Epithelial cell of prostate (primary cell): ENCODE measurements at places on chromosomes 4 and X.

DNA sequence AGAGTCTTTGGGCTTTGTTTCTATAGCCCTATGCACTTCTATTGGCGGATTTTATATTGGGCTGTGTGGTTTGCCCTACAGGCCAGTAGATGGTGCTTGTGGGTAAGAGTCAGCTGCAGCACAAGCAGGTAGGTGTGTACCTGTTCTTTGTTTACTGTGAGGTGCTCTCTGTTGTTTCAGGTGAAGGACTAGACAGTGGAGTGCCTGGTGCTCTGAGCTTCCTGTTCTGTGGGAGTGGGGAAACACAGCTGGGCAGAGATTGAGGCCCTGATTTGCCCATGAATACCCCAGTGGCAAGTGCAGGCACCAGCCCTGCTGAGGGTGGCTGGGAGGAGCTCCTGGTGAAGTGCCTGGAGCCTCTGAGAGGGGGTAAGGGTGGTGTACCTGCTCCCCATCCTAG lies 26.3 kb upstream of the UCP1 start:
- DNase-seq = peak; percentile 22

GRCh38 chr4:74133786-74134499 lies 24.0 kb upstream of the MTHFD2L start:
- no peak for DNase-seq

- no peak for DNase-seq
These were observed 213.4 kb upstream of the LNX1 start for GRCh38 chr4:53804719-53805118.

DNA sequence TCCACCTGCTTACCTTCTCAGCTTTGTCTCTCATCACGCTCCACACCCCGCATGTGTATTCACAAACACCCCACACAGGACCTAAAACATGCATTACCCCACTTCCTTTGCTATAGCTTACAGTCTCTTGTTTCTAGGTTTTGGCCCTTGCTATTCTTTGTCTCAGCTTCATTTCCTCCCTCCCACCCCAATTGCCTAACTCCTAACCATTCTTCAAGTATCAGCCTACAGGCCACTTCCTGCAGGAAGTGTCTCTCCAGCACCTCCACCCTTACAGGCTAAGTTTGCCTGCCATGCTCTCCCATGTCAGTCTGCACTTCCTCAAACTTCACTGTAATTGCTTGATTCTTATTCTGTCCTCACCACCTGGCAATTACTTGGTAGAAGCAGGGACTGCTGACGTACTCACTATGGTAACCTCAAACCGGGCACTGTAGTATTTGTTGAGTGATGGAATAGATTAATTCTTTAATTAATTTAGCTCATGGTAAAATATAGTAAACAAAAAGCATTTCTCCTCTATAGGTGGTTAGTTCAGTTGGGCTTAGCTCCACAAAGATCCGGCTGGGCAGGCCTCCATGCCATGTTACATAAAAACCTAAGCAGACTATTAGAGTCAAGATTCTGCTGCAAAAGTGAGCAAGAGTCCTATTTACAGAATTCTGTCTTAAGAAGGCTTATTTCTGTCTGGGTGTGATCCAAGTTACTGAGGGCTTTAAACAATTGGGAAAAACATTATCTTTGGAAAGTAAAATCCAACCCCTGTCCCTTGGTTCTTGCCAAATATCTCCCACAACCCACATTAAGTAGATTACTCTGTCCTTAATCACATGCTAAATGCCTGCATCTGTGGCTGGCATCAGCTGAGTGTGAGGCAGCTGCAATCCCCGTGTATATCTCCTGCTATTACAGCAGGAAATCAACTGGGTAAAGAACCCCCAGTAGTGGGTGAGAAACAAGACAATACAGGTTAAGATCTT lies 124.7 kb upstream of the CPEB2 start:
- no peak for DNase-seq
